GM13976 (cell line): ENCODE measurements at places on chromosomes 16 and 17.

GRCh38 chr17:58329035-58329809 lies 627 bp upstream of the TSPOAP1 start:
- DNase-seq: peak; percentile 79

DNA sequence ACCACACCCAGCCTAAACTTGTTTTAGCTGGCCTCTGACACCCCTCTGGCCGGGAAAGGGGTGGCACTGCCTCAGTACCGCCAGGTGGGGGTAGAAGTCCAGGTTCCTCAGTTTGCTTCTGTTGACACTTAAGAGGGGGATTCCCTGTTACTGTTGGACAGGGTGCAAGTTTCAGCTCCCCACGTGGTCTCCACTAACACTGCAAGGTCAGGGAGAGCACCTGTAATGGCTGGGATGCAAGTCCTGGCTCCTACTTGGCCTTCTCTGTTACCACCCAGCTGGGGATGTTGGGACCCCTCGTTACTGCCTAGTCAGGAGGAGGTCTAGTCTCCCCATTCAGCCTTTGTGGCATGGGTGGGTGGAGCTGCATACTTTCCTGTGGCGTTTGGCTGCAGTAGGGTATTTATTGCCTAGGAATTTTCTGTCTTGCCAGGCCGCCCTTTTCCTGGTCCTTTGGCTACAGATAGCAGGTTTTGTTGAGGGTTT lies 10.6 kb upstream of the MFAP4 start:
- no peak for DNase-seq

DNA sequence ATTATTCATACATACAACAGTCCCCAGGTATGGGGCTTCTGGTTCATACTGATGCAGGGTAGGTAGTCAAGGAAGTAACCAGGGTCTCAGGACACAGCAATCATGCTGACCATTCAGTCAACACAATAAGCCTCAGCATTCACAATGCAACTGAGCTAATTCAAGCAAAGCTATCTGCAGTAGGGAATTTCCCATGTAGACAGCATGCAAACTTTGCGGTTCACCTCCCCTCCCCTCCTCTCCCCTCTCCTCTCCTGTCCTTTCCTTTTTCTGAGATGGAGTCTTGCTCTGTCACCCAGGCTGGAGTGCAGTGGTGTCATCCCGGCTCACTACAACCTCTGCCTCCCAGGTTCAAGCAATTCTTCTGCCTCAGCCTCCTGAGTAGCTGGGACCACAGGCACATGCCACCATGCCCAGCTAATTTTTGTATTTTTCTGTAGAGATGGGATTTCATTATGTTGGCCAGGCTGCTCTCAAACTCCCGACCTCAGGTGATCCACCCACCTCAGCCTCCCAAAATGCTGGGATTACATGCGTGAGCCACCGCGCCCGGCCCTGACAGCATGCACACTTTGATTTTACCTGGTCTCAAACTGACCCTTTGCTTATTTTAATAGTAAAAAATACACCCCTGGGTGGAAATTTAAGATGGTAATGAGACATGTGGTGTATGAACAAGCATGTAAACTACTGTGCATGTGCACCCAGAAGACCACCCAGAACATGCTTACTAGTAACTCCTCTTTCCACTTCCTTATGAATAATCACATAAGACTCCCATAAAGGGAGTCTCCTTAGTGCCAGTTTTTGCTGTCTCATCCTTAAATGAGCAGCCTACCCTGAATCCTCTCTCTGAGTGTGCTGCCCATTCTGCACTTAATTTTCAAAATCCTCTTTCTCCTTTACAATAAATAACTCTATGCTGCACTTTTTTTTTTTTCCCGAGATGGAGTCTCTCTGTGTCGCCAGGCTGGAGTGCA lies 9.3 kb upstream of the RNF135 start:
- DNase-seq: peak; percentile 54

DNA sequence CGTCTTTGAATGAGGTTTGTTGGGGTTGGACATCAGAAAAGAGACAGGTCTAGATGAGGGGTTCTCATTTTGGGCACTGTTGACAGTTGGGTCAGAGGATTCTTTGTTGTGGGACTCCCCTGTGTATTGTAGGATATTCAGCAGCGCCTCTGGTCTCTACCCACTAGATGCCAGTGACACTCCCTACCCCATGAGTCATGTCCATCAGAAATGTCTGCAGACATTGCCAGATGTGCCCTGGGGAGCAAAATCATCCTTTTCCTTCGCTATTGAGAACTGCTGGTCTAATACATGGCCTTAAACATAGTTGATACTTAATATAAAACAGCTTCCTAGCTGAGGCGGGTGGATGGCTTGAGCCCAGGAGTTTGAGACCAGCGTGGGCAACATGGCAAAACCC lies 3.1 kb downstream of the ABAT start:
- DNase-seq: no peak

DNA sequence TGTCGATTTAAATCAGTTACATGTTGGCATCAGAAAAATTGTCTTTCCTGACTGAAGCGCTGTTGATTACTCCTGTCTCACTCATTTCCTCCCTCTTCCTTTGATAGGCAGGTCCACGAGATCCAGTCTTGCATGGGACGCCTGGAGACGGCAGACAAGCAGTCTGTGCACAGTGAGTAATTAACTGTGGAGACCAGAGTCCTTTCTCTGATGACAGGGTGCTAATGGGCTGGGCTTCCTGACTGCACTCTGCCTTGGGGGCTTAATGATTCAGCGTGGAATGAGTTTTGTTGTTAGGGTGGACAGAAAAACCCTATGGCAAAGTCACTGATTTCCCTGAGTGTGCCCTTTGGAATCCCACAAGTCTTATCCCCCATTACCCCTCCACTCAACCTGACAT lies 6.5 kb downstream of the GOSR2 start:
- no peak for DNase-seq

DNA sequence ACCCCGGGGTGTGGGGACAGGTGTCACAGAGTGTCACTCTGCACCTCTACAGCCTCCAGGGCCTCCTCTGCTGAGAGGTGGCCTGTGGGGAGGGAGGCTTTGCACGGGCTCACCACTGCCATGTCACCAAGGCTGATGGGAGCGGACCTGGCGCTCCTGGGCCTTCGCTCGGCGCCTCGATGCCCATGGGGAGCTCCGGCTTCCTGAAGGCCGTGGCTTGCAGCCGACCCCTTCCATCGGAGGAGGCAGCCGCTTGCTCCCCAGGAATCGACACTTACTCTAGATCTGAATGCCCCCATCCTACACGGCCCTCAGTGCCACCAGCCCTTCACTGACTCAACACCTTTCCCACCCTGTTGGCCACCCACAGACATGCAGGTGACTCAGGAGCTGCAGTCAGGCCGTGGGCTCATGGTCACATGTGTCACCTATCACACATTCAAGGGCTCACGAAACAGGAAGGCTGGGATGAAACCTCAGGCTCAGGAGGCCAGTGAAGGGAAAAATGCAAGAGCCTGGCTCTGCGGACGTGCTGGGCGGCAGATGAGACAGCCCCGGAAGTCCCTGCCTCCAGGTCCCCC lies 11.9 kb downstream of the LGALS3BP start:
- DNase-seq: no peak

DNA sequence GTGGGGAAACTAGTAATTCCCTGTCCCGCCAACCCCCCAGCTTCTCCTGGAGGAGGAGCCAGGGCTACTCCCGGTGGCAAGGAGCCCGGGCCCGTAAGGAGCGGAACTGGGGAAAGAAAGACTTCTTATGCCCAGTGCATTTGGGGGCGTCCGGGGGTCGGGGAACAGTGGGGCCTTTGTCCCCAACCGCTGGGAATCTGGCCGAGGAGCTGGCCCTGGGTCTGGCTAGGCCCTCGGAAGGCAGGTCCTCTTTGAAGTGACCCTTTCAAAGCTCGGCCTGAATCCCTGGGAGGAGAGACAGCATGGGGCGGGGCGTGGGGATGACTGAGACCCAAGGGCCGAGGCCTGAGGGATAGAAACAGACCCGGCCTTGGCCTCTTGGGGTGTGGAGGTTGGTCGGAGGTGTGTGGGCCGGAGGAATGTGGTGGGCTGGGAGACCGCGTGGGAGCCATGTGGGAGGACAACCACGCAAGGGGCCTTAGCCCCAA lies 6.0 kb downstream of the ARHGAP23 start:
- no peak for DNase-seq

DNA sequence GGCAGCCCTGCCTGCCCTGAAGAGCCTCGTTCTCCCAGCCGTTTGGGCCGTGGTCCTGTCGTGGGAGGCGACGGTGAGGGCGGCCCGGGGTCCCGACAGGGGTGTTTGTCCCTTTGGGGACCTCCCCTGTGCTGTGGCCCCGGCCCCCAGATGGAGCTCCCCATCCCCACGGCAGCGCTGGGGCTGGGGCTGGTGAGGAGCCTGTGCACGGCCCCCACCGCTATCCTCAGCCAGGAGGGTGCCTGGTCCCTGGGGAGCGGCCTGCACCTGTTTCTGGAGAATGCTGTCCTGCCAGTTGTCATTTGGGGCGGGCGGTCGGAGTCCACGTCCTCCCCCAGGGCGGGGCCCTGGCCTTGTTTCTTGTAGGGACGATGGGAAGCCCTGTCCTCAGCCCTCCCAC lies 6.6 kb downstream of the CAPN15 start:
- DNase-seq: no peak

- peak; percentile 87 for DNase-seq
Measured at GRCh38 chr17:57987581-57988300, at the start of gene VEZF1. VEZF1 (minus strand) TSS chr17:57988254; CDS start chr17:57988111, 143 bp downstream.
